ENCODE measurements at places on chromosomes 3 and 15.

GRCh38 chr15:38216763-38217162 lies 35.9 kb upstream of the SPRED1 start:
- no peak for DNase-seq

GRCh38 chr3:130490241-130490640 lies 26.7 kb upstream of the COL6A6 start:
- DNase-seq = no peak

GRCh38 chr15:100966997-100967396 lies 47.8 kb downstream of the LRRK1 start:
- no peak for DNase-seq

DNA sequence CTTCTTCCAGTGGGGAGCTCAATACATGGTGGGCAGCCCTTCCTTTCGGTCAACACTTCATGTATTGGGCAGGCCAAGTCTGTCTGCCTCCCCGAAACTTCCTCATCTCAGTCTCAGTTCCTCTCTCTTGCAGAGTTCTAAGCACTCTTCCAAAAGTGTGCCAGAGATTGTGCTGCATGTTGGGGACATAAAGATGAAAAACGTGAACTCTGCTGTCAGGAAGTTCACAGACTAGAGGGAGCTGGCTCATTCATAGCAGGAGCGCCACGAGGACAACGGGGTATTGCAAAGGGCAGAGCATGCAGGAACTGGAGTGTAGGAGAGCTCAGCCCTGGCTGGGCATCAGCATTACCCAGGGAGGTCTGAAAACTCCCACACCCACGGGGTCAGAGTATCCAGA lies 15.3 kb upstream of the EPHB3 start:
- no peak for DNase-seq

Data from AG09309 (cell line).